ENCODE measurements at places on chromosomes 11 and 22.
A peak's percentile ranks its signal among the peaks of the same experiment; 100 is the strongest.

DNA sequence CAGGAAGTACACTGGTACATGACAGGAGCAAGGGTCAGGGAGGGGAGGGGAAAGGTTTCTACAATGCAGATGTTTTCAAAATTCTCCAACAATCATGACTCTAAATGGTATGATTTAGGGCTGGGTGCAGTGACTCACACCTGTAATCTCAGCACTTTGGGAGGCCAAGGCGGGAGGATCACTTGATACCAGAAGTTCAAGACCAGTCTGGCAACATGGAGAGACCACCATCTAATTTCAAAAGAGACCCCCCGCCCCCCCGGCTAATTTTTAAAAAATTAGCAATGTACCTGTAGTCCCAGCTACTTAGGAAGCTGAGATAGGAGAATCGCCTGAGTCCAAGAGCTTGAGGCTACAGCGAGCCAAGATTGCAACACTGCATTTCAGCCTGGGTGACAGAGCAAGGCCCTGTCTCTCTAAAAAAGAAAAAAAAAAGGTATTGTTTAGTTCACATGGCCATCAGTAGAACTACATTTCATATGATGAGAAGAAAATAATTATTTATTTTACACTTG is 15.9 kb upstream of the OLFML1 start:
- DNase-seq, result no peak

GRCh38 chr11:86418917-86419316 is 44.2 kb downstream of the CCDC81 start:
- no peak for DNase-seq

- no peak for DNase-seq
These were observed 57.0 kb downstream of the PISD start for GRCh38 chr22:31604746-31605705.

GRCh38 chr11:68015467-68015866 is 5.3 kb downstream of the ALDH3B1 start:
- DNase-seq, result no peak

GRCh38 chr11:363948-364761 is 5.1 kb upstream of the B4GALNT4 start:
- no peak for DNase-seq

DNA sequence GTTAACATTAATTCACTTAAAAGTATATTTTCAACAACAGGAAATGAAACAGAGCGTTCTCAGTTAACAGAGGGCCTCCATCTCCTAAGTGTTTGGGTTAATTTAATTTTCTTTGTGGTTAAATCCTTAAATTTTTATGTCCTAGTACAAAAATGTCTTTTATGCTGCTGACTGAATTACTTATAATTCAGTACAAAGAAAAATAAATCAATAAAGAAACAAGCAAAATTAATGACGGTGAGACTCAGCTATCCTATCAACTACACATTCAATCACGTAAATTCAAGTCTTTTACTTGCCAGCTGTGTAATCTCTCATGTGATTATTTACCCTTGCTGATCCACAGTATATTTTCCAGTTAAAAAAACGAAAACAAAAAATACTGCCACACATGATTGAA is 81.4 kb downstream of the BBOX1 start:
- DNase-seq, result no peak

DNA sequence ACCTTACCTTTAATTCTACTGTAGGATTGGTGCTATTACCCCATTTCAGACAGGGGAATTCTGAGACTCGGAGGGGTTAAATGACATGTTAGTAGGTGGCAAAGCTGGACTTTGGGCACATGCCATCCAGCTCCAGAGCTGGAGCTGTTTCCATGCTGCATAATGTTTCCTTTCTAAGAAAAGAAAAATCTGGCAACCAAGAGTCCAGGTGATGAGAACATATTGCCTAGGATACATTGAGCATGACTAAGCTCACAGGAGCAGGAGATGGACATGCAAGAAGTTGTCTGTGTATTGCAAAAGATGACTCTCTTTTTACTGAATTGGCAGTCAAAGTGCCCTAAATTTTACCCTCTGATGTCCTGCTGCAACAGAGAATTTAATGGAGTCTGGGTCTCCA is 150.8 kb upstream of the SYT13 start:
- no peak for DNase-seq

DNA sequence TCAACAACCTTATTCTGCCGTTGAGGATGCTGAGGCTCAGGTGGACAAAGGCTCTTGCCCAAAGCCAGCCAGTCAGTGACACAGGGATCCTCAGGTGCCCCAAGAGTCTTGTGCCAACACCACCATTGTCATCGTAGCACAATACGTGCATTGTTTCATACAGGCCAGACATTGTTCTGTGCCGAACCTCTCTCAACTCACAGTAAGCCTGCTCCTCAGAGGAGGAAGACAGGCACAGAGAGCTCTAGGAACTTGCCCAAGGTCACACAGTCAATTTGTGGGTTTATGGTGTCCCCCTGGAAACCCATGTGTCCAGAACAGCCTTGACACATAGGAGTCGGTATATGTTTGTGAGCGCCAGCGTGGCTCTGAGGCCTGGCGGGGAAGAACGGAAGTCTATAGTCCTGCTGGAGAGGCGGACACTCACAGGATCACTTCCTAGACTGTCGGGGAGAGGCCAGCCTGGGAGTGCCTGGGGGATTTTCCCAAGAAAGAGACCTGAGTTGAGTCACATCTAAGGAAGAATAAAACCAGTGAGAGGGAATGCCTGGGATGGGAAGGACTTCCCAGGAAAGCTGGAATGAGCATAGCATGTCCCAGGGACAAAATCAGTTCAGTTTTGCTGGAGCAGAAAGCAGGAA is 20.2 kb downstream of the LIF start:
- DNase-seq, result no peak

DNA sequence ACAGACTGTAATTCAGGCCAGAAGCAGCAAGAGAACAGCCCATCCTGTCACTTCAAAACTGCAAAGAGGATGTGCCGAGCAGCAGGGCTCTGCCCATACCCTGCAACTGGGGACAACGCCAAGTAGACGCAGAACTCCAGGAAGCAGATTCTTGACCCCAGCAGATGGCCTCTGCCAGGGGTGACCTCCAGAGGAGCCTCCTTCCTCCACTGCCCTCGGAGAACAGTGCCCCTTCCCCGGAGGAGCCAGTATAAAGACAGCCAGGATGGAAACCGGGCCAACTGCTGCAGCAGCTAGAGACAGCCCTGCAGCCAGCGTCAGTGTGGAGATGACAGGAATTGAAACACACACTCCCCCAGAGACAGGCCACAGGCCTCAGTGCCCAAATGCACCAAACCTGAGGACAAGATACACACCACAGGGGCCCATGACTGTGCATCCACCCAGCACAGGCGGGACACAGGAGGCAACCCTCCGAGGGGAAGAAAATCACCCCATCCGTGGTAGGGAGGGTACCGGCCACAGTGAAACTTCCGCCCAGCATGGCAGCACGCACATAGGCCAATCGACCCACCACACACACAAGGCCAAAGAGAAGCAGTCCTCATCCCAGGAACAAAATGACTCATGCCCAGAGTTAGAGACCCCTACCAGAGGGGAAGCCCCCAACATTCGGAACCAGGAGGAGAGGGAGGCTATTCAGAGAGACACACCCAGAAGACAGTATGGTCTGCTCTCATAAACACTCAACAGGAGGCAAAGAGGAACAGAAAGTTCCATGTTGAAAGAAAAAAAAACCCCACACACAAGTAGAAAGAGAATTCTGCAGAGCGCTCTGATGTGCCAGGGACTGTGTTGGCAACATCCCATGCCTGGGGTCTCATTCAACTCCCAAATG is 5.6 kb downstream of the AHNAK start:
- peak; percentile 77 for DNase-seq

GRCh38 chr11:57904376-57904775 is 119.3 kb upstream of the OR9Q1 start:
- DNase-seq, result no peak

DNA sequence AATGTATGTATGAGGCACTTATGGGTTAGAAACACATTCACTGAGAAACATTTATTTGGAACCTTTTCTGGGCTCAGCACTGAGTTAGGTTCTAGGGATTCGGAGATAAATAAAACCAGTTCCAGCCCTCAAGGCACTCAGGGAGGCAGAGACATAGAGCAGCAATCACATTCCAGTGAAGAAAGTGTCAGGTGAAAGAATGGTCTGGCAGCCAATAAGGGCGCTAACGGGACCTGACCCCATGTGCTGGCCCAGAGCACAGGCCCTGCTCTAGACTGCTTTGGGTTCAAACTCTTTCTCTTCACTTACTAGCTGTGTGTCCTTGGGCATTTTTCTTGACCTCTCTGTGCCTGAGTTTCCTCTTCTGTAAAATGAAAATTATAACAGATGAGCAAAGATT is 146.0 kb upstream of the SYT13 start:
- no peak for DNase-seq

DNA sequence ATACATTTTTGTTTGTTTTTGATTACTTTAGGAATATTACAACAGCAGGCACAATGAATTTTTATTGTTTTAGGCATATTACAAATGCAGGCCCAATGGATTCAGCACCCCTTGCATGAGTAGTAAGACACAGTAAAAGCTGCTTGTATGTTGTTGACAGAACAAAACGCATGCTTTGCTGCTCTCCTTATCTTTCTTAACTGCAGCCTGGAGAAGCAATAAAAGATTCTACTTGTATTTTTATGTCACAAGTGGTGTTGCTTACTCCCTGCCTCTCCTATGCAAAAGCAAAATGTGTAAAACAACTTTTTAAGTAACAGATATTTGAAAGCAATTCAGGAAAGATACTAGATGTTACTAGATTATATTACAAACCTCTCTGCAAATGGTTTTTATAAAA is 73.9 kb downstream of the TRPC6 start:
- no peak for DNase-seq

DNA sequence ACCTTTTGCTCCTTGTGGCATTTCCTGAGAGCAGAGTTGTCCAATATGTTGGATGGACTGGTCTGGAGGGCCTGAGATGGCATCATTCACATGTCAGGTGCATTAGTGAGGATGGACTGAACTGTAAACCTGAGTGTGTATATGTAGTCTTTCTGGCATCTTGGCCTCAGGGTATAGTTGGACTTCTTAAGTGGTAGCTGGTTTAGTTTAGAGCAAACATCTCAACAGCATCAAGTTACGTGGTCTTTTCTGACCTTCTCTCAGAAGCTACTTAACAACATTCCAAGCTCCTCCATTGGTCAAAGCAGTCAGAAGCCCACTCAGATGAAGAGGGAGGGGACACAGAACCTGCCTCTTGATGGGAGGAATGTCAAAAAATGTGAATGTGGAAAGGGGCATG is 829.9 kb downstream of the METTL15 start:
- no peak for DNase-seq

GRCh38 chr22:46256358-46256958 is 6.4 kb upstream of the CDPF1 start:
- DNase-seq, result no peak

- DNase-seq, result peak; percentile 79
These were observed 32.7 kb downstream of the FLI1 start for GRCh38 chr11:128726458-128727139.

GRCh38 chr11:78190871-78191538 is 2.3 kb downstream of the USP35 start:
- DNase-seq, result no peak

DNA sequence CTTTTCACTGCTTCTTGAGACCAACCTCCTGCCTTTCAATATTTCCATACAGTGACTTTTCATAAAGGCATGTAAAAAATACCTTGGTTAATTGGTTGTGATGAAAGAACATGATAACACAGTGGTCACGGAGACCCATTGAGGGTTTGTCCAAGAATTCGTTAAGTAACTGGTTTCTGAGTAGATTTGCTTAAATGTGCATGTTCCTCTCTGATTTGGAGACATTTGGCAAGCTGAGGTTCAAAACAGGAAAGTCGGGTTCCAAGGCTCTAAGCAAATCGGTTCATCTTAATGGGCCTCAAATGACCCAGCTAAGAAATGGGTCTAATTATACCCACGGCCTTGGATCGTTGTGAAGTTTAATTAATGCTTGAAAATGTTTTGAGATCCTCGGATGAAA is 36.9 kb upstream of the CCND1 start:
- no peak for DNase-seq

DNA sequence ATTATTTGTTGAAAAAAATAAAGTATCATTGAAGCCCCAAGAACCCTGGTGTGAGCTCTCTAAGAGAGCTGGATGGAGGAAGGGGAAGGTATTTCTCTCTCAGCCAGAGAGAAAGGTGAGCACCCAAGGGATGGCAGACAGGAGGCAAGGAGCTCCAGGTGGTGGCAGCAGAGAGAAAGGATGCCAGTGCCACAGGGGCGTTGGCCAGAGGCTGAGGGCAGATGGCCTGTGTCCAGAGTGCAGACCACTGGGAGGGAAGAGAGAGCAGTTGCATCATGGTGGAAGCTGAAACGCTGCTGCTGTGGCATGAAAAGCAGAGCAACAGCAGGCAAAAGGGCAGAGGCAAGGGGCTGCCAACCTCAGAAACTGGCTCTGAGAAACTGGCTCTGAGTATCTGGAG is 8.5 kb downstream of the SPON1 start:
- DNase-seq, result no peak

DNA sequence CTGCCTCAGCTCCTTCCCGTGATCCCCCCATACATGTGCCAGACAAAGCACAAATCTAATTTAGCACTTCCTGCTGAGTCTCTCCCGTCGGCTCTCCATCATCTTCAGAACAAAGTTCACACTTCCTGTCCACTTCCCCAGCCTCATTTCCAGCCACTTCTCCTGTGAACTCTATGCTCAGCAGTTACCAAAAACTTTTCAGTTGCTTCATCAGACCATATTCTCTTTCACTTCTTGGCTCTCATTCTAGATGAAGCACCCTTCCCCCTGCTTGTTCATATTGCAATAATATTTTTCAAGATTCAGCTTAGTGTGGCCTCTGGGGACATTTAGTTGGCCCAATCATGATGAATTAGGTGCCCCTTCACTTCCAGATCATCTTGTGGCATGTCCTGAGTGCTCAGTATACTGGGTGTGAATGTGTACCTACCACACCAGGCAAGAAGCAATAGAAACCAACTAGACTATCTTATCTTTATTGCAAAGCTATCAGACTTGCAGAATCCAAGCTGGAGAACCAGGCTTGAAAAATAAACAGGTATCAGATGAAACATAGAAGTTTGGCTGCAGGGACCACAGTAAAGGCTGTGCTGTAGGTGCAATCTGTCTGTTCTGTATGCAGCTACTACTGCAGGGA is 115.8 kb downstream of the NXPE2 start:
- DNase-seq, result no peak

- DNase-seq, result no peak
These were observed 212.7 kb downstream of the LARGE1 start for GRCh38 chr22:33707581-33707980.

GRCh38 chr11:69483691-69484426 is 2.4 kb downstream of the LINC01488 start:
- no peak for DNase-seq

GRCh38 chr11:105524286-105524685 is 85.6 kb upstream of the GRIA4 start:
- no peak for DNase-seq

- DNase-seq, result no peak
These were observed 5.0 kb upstream of the LIMK2 start for GRCh38 chr22:31206896-31207687.

DNA sequence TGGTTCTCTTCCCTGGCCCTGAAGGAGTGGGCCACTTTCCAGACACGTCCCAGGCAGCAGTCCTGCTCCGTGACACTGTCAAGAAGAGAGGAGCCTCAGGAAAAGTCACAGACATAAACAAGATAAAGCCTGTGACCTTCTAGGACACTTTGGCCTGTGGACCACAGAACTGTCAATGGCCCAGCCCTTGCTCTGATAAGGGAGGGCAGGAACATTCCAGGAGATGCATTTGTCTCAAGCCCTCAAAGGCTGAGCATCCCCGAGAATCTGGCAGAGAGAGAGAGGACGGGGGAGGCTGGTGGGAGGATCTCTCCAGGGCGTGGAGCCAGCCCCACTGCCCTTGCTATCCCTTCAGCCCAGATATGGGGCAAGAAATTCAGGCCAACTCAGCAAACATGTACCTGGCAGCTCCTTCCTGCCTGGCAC is 476.4 kb downstream of the INSC start:
- DNase-seq, result no peak
